Stimulated activated CD8-positive, alpha-beta memory T cell treated with anti-CD3 and anti-CD28 coated beads, Interleukin-7, amount 100 ng/mL, for 48 hours (primary cell): ENCODE measurements at places on chromosomes 7 and 10.

DNA sequence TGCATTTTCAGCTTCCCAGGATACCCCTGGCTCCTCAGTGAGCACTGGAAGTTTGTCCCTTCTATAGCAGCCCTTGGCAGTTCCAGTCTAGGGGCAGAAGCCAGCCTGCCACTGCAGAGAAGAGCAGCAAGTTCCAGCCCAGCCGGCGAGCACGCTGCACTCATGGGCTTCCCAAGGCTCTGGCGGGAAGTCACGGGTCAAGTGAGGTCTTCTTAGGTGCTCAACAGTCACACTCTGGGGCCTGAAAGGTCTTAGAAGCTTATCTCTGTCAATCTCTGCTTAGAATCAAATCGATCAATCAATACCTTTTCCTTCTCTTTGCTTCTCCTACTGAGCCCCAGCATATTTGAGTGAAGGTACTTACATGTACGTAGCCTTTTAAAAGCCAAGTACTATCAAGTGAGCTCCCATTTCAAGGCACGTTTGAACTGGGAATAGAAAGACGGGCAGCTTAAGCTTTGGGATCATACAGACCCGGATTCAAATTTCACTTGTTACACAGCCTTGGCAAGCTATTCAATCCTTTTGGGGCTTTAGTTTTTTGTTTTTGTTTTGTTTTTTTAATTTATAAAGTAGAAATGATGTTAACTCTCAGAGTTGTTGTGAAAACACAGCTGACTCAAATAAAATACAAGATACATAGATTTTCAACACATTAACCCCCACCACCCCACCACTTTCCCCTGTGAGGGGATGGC, 152.6 kb upstream of the KLF14 start:
- no peak for DNase-seq

DNA sequence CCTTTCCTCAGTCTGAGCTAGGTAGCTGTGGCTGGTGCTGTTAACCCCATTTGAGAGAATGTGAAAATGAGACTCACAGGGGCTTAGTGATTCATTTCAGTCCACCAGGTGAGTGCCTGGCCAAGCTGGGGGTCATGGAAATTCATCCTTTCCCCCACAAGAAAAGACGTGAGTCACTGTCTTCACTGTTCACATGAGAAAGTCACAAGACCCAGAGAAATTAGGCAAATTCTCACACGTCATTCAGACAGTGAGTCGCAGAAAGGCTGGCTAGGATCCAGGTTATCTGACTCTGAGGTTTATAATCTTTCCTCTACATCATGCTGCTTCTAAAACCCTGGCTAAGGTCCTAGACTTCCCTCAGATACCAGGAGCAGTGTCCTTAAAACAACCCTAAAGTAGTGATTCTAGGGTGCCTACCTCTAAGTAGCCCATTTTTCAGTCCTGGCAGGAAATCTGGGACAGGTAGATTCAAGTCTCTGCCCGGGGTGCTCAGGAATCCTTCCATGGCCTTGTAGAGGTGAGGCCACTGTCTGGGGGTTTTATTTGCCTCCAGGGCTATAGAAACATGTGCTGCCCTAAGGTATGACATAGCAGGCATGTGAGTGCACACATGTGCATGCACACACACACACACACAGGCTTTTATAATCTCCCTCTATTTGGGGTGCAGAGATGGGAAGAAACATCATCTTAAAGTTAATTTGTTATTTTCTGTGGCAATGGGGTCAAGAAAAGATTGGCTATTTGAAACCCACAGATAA, 427.9 kb upstream of the CELF2 start:
- DNase-seq: no peak

GRCh38 chr7:48299580-48300169, 128.4 kb downstream of the ABCA13 start:
- DNase-seq: peak; percentile 17

DNA sequence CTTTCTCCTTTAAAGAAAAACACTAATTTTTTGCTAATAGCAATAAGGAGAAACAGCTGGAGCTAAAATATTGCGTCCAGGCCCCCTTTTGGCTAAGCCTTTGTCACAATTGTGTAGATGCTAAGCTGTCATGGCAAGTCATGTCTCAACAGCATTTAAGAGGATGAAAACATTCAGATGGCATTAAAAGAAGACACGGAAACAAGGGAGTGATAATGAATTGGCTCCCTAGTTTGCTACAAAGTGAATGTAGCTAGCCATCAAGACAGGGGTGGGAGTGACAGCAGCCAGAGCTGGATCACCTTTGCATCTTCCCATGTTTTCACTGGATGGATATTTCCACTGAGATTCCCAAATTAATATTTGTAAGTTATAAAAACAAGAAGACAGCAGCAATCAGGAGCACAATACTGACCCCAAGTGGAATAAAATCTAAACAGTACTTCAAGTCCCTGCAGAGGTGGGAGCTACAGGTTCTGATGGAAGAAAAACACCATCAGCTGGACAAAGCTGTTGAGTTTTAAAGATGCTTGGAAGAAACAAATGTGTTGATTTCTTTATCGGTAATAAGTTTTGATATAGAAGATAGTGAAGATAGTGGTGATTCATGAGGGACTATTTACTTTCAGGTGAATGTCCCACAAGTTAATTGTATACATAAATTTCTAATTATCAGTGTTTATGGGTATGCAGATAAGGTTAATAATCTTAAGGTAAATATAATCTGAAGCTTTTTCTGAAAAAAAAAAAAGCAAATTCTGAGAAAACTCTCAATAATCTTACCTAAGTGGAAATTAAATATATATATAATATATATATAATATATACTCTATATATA, 129.4 kb downstream of the SLC16A9 start:
- no peak for DNase-seq

- DNase-seq: no peak
Measured at GRCh38 chr7:22550514-22551030, 50.6 kb upstream of the STEAP1B start.

- DNase-seq: no peak
Measured at GRCh38 chr10:21318540-21319167, 206.8 kb downstream of the SKIDA1 start.

DNA sequence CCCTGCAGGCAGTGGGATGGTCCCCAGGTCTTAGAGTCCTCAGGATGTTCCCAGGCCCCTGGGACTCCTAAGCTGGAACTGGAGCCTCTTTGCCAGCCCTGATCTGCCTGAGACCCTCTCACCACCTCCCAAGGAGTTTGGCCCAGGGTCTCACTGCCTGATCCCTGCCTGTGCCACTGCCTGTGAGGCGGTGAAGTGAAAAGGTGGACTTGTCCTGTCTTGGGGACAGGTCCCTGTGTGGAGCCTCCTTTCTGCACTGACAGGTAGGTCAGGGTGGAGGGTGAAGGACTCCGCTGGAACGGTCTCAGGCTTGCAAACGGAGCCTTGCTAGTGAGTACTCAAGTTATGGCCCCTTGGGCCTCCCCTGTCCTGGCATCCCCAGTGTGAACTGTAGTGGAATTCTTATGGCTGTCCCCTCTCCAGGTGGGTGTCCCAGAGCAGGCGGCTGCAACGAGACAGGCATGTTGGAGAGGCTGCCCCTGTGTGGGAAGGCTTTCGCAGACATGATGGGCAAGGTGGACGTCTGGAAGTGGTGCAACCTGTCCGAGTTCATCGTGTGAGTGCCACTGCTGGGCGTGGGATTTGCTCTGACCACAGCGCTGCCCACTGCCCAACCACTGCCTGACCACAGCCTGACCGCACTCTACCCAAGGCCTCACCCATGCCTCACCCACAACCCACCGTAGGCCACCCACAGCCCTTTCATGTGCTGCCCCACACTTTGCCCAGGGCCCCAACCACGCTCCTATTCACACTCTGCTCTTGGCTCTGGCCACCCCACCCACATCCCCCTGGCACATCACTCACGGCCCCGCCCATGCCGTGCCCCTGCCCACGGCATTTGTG, 19.5 kb downstream of the RAMP3 start:
- DNase-seq: no peak

DNA sequence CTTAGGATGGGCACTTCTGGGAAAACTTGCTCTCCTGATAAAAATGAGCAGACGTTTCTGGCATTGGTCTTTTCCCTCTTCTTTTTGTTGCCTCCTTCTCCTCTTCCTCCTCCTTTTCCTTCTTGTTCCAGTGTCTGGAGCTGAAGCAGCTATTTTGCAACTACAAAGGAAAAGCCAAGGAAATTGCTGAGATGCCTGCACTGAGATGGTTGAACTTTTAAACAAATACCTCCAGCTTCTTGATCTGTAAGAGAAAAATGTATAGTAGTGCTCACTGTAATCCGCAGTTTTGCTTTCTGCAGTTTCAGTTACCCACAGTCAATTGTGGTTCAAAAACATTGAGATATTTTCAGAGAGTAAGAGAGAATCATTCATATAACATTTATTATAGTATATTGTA, 7.5 kb upstream of the SND1 start:
- no peak for DNase-seq

DNA sequence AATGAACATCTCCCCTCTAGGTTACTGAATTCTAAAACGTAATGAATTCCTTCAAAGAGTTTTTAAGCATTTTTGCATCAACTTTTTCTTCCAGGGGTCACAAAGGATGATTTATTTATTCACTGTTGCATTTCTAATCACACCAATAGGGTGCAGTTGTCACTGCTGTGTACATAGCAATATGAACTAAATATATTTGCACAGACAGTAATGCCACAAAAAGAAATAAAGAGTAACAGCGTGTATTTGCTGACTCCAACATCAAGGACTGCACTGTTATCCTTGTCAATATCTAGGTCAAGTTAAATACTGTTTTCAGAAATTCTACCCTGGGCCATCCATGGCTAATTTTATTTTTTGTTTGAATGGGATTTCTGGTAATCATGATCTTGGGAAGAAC, 138.0 kb downstream of the FRMD4A start:
- DNase-seq: no peak

GRCh38 chr7:121410829-121411596, 14.9 kb upstream of the FAM3C start:
- DNase-seq: no peak

GRCh38 chr10:97913193-97913592, 63.5 kb downstream of the GOLGA7B start:
- no peak for DNase-seq

- DNase-seq: no peak
Measured at GRCh38 chr10:118209215-118209614, 132.9 kb downstream of the FAM204A start.

DNA sequence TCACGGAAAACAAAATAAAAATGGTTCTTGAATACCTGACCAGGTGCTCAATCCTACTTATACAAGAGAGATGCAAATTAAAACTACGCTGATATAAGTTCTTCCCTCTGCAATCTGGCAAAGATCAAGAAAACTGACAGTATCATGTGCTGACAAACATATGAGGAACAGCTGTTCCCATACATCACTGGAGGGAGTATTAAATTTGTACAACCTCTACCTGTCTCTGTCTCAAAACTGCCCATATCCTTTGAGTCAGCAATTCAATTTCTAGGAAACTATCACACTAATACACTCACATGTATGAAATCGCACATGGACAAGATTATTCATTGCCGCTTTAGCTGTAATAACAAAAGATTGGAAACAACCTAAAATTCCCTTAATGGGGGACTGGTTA, 11.0 kb upstream of the IL6 start:
- DNase-seq: no peak

- DNase-seq: no peak
Measured at GRCh38 chr10:99700649-99701048, 31.3 kb downstream of the COX15 start.

DNA sequence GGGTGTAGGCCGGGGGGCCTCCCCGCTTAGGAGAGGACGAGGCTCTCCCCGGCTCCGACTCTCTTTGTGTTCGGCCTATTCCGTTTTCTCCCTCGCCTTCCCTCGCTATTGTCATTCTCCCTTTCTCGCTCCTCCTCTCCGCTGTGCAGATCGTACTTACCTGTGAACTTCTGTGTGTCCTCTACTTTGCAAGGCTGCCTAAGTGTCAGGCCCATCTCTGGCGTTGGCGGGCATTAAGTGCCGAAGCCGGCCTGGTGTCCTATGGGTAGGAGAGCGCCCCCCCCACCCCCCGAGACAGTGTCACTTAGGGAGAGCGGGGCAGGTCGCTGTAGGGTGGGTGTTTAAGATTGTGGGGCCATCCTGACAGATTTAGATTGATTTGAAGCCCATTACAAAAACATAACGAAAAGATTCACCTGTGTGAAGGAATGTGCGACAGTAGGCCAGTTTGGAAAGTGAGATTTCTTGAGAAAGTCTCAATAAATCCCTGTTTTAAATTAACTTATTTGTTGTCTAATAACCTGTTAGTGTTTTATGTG, 579 bp downstream of the RBM33 start:
- peak; percentile 16 for DNase-seq

DNA sequence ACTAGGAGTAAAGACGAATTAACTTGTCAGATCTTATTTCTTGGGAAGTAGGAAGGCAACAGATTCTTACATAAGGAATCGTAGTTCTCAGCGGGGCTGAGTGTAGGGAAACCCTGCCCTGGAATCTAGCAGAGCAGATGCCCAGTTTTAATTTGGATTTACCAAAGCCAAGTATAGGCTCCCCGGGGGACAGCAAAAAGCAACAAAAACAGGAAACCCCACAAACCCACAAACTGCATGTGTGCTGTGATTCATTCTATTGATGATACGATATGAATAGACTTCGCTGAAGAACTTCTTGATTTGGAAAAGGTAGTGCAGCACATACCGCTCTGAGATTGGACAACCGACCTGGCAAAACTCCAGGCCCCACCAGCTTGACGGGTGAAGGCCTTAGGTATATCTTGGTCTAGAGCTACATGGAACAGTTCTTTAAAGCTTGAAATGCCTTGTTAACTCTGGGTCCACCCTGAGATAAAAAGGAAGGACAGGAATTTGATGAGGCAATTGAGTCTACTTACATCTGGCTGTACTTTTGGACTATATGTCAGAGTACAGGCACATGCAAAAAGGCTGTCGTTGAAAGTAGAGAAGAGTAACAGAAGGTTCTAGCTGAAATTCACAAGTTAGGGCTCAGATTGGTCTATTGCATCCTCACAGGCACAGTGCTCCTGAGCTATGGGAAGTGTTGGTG, 49.1 kb downstream of the STRA8 start:
- DNase-seq: no peak

DNA sequence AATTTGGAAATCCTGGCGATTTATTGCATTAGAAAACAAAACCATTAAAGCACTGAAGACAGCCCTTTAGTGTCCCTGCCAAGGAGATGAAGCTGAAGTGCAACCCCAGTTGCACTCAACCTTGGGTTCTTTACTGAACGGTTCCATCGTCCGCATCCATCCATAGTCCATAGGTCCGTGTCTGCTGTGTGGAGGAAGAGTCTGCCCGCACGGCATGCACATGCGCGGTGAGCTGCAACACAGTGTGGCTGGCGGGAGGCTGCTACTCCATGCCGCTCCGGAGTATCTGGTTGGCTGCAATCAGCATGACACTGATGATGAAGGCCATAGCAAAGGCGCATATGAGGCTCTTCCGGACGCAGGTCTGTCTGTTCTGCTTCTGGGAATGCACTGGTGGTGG, 624.6 kb downstream of the CALN1 start:
- DNase-seq: no peak

GRCh38 chr10:101444058-101444898, 90.3 kb downstream of the BTRC start:
- no peak for DNase-seq

- no peak for DNase-seq
Measured at GRCh38 chr7:131425992-131426391, 98.3 kb downstream of the MKLN1 start.
